ENCODE measurements at places on chromosomes 4 and X. TPM values are rescaled to one million over a fixed set of nuclear protein-coding genes. Genes with fewer than 3 reads are reported as not detected.

DNA sequence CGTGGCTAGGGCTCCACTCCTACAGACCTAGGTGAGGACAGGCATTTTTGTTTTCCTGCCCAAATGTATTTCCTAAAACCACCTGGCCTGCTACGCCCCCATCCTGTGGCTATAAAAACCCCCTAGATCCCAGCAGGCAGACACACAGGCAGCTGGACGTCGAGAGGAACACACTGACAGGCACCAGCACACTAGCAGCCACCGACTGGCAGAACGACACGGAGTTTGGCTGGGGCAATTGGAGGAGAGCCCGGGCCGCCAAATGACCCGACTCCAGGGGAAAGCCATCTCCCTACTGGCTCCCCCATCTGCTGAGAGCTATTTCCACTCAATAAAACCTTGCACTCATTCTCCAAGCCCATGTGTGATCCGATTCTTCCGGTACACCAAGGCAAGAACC lies 516.0 kb downstream of the FSTL5 start:
- no peak for DNase-seq

DNA sequence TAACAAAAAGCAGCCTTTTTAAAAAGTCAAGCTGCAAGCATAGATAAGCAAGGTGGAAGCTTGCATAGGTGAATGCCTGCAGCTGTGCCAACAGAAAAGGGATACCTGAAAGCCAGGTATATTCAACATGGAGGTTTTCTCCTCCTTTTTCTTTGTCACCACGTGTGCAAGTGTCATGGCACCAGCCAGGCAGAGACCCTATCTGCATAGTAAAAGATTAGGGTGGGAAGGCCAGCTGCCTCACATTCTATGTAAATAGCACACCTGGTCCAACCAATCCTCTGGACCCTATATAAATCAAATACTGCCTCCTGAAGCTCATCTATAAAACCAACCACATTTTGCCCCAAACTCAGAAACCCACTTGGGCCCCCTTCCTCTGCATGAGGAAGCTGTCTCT lies 28.0 kb upstream of the PLK4 start:
- DNase-seq, result no peak

DNA sequence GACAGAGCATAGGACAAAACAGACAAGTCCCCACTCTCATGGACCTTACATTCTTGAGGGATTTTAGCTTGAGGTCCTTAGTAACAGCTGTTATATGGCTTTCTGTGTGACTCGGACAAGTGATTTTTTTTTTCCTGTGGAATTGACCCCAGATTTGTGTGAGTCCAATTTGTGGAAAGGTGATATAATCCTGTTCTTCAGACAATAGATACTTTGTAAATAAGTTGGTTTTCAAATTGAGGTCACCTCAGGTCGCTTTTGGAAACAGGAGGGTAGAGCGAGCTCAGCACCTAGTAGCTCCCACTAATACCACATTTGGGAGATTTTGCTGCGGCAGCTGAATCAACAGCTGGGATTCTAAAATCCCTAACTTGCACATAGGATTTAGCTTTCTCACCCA lies 1008.8 kb downstream of the ADGRL3 start:
- no peak for DNase-seq

- DNase-seq, result no peak
Observed at GRCh38 chr4:1179089-1179441, 6.7 kb upstream of the SPON2 start.

GRCh38 chr4:57550198-57550597 lies 440.0 kb upstream of the IGFBP7 start:
- no peak for DNase-seq

DNA sequence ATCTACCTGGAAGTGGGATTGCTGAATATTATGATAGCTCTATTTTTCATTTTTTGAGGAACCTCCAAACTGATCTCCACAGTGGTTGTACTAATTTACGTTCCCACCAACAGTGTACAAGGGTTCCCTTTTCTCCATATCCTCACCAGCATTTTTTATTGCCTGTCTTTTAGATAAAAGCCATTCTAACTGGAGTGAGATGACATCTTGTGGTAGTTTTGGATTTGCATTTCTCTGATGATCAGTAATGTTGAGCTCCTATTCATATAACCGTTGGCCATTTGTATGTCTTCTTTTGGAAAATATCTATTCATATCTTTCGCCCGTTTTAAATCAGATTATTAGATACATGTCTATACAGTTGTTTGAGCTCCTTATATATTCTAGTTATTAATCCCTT lies 101.8 kb downstream of the RASGEF1B start:
- DNase-seq, result no peak

GRCh38 chr4:33073811-33074210 lies 2353.6 kb downstream of the PCDH7 start:
- no peak for DNase-seq

DNA sequence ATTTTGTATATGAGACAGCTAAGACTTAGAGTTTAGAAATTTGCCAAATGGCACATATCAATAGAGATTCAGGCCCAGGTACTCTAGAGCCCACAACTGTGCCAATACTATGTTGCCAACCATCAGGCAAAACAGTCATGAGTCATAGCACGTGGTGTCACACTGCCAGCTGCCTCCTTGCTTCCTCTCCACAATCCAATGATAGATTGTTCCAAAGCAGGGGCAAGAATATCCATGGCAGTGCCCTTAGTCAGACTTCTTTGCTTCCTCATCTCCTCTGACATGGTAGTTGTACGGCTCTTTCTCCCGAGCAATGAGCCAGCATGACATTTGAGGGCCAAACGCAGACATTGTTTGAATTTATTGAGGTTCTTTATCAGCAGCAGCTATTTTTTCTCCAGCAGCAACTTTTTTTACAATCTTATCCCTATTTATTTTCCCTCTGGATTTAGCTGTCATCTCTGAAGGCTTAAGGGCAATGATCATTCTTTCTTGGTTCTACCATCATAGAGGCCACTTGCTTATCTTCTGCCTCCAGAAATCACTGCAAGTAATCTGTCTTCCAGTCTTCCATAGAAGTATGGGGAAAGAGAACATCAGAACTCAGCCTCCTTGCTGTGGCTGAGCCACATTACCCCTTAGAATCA lies 169.7 kb downstream of the COL4A6 start:
- DNase-seq, result no peak

Gene PDE6B
- 0.32 TPM for total RNA-seq

Gene CENPVL3
- total RNA-seq, result not detected

Gene ADGRL3
- 5.4 TPM for total RNA-seq

Gene CXorf49
- not detected for total RNA-seq

Gene SOX3
- total RNA-seq, result not detected

Gene CLOCK
- total RNA-seq, result 18.7 TPM

Gene ZNF630
- total RNA-seq, result 1.4 TPM

Gene AKAP4
- not detected for total RNA-seq
